ENCODE measurements at places on chromosomes 6 and 20.

- no peak for DNase-seq
Observed at GRCh38 chr20:58877976-58878360, 25.5 kb downstream of the GNAS start.

GRCh38 chr20:59958123-59958522, at the start of gene CDH26:
Gene CDH26, plus strand, starts transcription at chr20:59958423. Its CDS starts 304 bp downstream, at chr20:59958727.
- DNase-seq, result no peak

DNA sequence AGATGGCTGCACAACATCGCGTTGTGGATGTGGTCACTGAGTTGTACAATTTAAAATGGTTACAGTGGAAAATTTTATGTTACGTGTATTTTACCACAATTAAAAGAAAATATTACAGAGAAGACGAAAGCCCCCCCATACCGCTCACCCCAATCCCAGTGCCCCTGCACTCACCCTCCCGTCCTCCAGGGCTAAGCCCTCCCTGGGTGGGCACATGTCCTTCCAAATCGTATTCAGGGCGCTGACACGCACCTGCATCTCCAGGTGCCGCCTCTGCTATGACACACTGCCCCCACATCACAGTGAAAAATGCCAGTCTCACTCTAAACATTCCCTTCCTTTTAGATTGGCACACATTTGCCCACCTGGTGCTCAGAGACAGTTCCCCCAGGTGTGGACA, 49.4 kb downstream of the PSMG4 start:
- no peak for DNase-seq

GRCh38 chr6:116402108-116402937, 31.6 kb downstream of the DSE start:
- DNase-seq, result no peak

GRCh38 chr20:53004267-53004813, 32.2 kb downstream of the TSHZ2 start:
- DNase-seq, result no peak

DNA sequence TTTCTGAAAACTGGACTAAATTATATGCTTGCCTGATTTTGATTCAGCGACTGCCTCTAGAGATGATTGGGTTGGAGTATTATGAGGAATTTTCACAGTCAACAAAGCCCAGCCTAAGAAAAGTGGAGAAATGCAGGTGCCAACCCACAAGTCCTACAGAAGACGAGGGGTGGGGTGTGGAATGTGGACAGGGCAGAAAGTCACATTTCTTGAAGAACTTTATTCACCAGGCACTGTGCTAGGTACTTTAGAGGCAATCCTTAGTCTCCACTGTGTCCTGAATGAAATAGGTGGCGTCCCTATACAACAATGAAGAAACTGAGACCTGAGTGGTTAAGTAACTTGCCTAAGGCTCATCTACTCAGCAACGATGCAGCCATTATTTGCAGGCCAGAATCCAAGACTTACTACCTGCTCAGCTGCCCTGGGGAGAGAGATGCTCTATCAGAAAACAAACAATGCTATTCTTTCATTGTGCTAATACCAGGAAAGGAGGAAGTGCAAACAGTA, 106.3 kb downstream of the RNF144B start:
- DNase-seq, result no peak

- no peak for DNase-seq
Observed at GRCh38 chr20:60261333-60261732, 303.1 kb downstream of the CDH26 start.

DNA sequence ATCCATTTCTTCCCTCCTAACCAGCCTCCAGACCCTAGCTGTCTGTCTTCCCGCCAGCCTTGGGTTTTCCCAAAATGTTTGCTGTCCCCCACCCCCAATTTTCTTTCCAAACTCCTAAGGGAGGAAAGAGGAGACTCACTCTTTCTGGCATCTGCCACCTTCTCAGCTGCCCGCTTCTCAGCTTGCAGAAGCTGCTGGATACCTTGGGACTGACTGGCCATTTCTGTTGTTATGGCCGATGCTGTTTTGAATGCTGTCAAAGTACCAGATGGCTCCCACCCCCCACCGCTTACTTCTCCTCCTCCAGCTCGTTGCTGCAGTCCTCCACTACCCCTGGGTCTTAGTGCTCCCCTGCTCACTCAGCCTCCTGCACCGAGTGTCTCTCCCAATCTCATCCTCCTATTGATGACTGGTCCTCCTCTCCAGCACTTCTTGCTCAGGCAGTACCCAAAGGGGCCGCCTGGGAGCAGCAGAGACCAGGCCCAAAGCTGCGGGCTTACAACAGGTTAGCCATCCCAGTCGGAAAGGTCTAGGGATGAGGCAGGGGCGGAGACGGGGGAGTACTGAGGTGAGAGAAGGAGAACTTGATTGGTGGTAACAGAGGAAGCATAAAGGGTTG, at the start of gene ATP6V1G2:
Gene ATP6V1G2 (minus strand): TSS at position 270 of the 619 bp plus-strand sequence. CDS start 49 bp downstream, at position 221.
- peak; percentile 80 for DNase-seq

GRCh38 chr6:14758421-14759081, 487.3 kb upstream of the JARID2 start:
- DNase-seq, result peak; percentile 92

- DNase-seq, result no peak
Observed at GRCh38 chr20:8357703-8358102, 225.6 kb downstream of the PLCB1 start.

DNA sequence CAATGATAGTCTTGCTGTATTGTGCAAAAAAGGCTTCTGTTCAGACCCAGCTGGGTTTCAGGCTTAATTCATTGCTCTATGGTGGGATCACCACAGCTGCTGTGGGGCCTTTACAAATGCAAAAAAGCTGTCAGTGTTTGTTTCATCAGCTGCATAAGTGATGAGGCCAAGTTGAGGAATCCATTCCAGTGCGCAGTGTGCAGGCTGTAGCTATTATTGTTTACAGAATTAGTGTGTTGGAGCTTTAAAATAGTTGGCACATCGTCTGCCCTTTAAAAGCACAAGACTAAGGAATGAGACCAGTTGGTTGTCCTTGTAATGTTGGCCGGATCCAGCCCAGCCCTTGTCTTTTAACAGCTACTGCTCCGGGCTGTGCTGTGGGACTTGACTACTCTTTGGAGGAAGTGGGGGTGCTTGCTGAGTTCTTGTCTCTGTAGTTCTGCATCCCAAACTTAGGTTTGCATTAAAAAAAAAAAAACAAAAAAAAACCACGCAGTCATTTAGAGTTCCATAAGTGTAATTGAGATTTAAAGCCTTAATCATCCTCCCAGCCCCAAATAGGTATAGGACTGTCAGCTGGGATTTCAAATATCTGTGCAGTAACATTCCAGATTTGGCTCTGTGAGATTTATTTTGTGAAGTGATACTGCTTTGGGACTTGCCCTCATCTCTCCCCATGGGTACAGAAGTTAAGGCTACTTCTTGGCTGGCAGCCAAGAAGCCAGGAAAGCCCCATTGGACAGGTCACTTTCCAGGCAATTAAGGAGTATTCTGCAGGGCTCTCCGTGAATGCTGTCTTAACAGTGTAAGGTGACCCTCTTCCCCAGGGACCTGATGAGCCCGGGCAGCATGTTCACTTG, 19.3 kb downstream of the JARID2 start:
- no peak for DNase-seq

DNA sequence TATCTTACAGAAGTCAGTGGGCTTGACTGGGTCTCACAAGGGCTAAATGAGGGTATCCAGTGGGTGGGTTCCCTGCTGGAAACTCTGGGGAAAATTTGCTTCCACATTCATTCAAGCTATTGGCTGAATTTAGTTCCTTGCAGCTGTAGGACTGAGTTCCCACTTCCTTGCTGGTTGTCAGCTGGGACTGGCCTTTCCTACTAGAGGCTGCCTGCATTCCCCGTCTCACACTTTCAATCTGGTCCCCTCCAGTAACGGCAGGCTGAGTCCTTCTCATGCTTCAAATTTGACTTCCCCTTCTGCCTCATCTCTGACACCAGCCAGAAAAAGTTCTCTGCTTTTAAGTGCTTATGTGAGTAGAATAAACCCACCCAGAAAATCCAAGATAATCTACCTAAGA, 4.4 kb downstream of the CSNK2A1 start:
- DNase-seq, result no peak

- DNase-seq, result no peak
Observed at GRCh38 chr6:56693246-56693607, 50.5 kb upstream of the DST start.

GRCh38 chr20:13396826-13397225, 175.8 kb downstream of the ISM1 start:
- no peak for DNase-seq

DNA sequence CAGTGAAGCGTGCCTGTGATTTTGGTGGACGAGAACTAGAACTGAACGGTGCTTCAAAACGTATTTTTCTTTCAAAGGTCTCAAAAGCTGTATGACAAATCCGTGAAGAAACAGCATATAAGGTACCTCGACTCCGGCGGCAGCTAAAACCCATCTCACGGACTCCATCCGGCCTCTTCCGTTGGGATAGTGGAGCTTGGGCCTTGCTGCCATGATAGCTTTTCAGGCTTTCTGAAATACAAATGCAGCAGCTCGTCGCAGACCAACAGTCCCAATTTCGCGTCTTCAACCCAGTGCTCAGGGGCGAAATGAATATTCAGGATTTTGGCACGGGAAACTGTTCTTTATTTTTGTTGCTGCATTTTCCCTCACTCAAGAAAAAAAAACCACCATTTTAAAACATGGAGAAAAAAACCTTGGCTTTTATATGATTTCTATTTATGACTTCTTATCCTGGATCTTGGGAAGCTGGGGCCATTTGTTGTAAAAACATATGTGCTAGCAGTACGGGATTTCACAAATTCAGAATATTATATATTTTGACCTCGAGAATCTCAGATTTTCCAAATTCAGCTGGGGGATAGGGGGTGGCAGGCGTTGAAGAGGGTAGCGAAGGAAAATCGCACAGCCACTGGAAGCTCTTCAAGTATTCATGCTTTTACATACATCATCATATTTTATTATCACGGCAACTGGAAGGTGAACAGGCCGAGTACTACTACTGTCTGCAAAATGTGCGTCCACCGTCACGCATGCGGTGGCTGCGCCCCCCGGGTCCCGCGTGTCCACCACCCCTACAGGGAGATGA, 849 bp downstream of the GSTA4 start:
- no peak for DNase-seq

GRCh38 chr6:134173366-134173725, 120.9 kb upstream of the SLC2A12 start:
- DNase-seq, result no peak

GRCh38 chr20:6744180-6744579, 23.3 kb upstream of the BMP2 start:
- DNase-seq, result no peak

DNA sequence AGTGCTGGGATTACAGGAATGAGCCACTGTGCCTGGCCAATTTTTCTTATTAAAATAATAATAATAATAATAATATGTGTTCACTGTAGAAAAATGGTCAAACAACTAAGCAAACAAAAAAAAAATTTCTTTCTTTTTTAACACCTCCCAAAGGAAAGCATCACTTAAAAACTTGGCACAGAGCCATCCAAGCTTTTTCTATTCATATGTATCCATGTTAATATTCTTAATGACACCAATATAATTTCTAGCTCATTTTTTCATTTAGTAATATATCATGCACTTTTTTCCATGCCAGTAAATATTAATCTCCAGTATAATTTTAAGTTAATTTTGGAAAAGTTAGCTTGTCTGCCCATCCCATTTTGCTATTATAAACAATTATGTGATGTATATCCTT, 101.8 kb downstream of the MBOAT1 start:
- DNase-seq, result no peak

DNA sequence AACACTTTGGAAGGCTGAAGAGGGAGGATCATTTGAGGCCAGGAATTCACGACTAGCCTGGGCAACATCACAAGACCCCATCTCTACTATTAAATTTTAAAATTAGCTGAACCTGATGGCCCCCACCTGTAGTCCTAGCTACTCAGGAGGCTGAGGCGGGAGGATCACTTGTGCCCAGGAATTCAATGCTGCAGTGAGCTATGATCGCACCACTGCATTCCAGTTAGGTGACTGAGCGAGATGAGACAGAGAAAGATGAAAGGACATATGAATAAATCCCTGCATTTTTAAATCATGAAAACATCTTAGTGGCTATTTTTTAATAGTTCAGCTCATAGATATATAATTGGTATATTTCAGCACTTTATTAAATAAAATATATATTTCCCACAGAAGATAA, 93.8 kb downstream of the GPR63 start:
- no peak for DNase-seq

DNA sequence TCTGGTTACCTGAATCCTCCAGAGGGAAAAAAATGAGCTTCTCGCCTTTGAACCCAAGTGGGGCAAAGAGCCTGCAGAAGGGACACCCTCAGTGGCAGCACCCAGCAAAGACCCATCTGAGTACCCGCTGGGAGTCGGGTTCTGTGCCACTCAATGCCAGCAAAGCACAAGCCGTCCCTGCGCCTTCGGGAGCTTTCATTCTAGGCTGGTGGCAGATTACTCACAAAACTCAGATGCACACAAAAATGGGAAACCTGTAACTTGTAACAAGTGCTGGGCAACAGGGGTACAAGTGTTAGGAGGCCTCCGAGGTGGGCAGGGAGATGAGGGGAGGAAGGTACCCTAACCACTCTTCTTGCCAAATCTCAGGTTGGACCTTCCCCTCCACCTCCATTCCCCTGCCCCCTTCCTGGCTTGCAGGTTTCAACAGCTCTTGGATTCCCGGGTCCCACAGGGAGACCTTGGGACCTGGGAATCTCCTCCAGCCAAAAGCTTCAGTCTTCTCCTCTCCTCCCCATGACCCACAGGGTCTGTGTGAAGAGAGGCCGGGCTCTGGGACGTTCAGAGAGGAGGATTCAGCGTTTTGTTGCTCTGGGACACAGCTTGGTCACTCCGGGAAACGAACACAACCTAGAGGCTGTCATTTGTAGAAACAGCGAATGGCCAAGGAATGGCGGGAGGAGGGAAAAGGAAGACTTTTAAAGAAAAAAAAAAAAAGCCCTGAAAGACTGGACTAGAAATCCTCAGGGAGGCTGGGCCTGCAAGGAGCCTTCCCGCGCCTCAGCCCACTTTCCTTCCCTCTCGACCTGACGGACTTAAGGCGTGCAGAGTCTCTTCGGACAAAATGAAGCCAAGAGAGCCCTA, 1.2 kb upstream of the PARD6B start:
- DNase-seq, result no peak

GRCh38 chr20:46040902-46041535, 12.0 kb downstream of the SLC12A5 start:
- DNase-seq, result no peak

DNA sequence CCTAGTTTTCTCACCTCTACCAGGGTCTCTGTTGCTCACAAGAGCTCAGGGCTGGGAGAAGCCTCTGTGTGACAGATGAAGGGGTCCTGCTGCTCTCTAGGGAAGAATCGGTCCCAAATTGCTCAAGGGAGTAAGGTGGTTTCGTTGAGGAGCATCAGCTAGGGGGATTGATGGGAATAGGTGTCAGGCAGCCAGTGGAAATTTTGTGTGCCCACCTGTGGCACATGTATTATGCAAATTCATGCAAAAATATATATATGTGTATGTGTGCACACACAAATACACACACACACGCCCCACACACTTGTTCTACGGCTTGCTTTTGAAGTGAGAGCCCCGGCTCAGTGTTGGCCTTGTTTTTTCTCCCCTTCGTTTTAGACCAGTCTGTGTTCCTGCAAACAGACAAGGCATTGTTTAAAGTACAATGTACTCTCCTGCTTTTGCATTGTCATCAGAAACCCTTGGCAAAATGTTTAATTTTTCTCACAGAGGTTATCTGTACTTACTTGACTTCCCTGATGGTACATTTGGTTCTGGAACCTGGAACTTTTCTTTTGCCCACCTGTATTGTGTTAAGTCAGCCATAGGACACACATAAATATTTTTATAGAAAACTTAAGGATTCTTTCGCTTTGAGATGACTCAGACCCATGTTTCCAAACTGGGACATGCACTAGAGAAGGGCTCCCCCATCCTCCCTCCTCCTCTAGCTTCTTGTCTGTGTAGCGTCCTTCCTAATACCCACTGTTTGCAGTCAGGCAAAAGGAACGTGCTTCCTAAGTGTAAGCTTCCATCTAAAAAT, 26.7 kb downstream of the FOXO3 start:
- no peak for DNase-seq

- DNase-seq, result no peak
Observed at GRCh38 chr6:26222571-26222970, 135.3 kb downstream of the HFE start.

Measured in NCI-H2081 treated with DMSO at 0.1 percent for 48 hours (cell line).